Activated naive CD8-positive, alpha-beta T cell treated with anti-CD3 and anti-CD28 coated beads, Interleukin-2, amount 50 U/mL, for 16 hours (primary cell): ENCODE measurements at places on chromosomes 1 and 21.

- no peak for DNase-seq
These were observed 41.9 kb downstream of the DDR2 start for GRCh38 chr1:162674034-162674608.

DNA sequence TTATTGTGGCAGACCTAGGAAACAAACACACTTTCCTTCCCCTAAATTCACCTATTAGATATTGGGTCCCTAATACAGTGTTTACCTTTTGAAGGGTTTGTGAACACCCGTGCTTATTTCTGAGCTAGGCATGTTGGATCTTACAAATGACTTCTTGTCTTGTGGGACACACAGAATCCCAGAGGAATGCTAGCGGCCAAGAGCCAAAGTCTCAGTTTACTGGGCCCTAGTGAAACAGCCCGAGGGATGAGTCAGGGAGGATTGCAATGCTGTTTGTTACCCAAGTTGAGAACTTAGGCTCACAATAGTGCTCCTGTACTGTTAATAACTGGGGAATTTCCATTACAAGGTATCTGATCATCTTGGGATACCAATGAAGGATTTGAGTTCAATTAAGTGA, 100.1 kb upstream of the AKT3 start:
- DNase-seq: no peak

- DNase-seq: no peak
These were observed 6.5 kb downstream of the WNT3A start for GRCh38 chr1:228013131-228013934.

GRCh38 chr1:14795589-14795988, 197.1 kb downstream of the KAZN start:
- no peak for DNase-seq

- no peak for DNase-seq
These were observed 97.3 kb downstream of the GLIS1 start for GRCh38 chr1:53641481-53642214.

- no peak for DNase-seq
These were observed 36.0 kb downstream of the TRAPPC10 start for GRCh38 chr21:44047996-44048560.

DNA sequence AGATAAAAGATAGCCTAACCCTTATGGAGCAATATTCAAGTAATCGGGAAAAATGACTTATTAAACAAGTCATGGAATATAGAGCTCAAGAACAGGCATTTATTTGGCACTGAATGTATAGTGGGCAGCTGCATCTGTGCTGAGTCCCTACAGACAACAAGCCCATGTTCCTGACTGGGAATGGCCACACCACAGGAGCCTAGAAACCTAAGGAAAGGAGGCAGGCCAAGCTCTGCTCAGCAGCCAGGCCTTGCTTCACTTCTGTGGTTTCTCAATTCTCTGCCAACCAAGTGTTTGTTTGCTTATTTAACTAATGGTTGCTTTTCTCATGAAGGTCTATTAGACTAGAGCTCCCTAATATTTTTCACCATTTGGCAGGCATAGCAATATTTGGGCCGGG, 21.5 kb downstream of the AK2 start:
- DNase-seq: no peak

DNA sequence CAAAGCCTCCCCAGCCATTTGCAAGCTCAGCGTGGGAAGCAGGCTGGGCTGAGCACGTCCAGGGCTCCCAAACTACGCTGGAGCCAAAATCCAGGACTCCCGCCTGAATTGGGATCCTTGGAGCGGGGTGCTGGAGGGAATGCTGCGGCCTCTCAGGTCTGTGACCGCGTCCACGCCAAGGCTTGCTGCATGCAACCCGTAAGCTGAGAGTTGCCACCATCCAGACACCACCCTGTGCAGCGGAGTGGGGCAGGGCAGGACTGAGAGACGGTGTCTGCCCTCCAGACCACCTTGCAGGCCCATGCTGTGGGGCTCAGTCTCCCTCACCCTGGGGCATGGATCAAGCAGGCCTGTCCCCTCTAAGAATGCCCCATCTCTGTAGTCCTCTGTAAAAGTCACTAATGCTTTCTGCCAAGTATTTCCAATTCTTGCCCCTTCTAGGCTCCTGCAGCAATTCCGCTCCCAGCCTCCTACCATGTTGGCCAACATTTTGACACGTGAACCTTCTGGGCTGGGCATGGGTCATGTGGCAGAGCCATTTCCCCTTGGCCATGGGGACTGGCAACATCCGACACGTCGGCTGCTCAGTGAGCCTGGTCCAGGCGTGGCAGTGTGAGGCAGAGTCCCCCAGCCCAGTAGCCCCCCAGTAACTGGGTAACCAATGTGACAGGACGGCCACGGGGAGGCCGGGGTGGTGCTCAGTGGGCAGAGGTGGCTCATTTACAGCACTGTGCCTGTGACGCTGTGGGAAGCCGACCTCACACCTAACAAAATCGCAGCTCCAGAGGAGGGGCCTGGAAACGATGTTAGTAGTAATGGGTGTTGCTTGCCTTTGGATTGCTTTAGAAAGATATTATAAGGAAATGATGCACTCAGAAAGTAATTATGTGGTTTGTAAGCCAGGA, 57.9 kb upstream of the PDE9A start:
- no peak for DNase-seq

- DNase-seq: no peak
These were observed 25.9 kb upstream of the TARDBP start for GRCh38 chr1:10986525-10986890.

GRCh38 chr1:115975569-115976061, 698 bp upstream of the SLC22A15 start:
- no peak for DNase-seq

DNA sequence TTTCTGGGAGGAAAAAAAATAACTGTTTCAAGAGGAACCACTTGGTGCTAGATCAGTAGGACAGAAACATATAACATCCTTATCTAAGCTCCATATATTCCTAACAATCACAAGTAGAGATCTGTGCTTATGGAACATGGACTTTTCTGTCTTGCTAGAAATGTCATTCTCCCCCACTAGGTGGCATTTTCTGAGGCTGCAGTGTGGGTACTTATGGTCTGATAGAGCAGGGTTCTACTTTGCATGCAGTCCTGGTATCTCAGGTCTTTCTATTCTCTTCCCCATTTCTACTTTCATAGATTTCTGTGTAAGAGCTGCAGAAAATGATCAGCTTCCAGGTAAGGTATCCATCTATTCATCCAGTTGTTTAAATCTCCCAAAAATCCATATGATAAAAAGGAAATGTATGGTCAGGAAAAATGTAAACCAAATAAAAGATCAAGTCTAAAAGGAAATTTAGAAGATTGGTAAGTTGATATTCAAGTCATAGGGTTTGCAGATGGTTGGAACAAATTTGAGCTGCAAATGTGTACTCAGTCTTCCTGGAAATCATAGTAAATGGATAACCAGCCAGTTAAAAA, 1.5 kb downstream of the ZNF684 start:
- no peak for DNase-seq

DNA sequence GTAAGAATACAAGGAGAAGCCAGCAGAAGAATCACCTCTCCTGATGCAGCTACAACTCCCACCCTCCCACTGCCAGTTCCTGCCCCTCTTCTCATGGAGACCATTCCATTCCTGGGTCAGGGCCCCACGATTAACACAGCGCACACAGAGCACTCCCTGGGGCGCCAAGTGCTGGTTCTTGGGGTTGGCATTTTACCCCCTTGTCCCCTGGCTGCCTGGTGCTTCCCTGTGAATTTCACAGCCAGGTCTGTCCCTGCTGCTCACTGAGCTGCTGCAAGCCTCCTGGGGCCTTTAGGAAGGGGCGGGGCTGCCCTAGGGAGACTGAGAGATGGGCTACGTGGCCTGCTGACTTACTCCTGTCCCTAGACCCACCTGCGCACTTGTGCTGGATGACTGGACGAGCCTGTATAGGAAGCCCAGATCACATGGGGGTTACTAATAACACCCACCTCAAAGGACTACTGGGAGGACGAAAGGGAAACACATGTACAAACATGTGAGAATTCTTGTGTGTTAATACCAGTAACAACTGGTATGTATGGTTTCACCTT, 4.8 kb downstream of the ZNF672 start:
- DNase-seq: no peak

DNA sequence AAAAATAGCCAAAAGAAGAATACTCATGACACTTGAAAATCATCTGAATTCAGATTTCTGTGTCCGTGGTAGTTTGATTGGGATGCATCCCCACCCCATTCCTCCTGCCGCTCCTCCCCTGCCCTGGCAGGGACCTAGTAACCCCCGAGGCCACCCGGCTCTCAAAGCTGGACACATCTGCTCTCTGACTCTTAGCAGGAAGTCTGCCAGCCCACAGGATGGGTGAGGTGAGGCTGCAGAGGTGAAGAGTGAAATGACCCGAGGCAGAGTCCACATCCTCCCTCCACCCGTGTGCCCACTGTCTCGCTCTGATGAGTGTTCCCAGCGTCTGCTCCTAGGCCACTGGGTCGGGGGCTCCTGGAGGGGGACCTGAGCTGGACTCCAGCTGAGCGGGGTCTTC, 308.5 kb upstream of the VAMP3 start:
- DNase-seq: no peak

GRCh38 chr1:116699605-116700004, 32.1 kb upstream of the IGSF3 start:
- no peak for DNase-seq

GRCh38 chr1:29946057-29946456, 709.7 kb downstream of the PTPRU start:
- no peak for DNase-seq

- no peak for DNase-seq
These were observed 128.2 kb downstream of the CACHD1 start for GRCh38 chr1:64598100-64598571.

- no peak for DNase-seq
These were observed 144.1 kb upstream of the C8B start for GRCh38 chr1:57109883-57110282.

GRCh38 chr1:38138498-38139233, 92.1 kb upstream of the POU3F1 start:
- no peak for DNase-seq

- DNase-seq: no peak
These were observed 39.1 kb upstream of the PRSS38 start for GRCh38 chr1:227776331-227776771.

DNA sequence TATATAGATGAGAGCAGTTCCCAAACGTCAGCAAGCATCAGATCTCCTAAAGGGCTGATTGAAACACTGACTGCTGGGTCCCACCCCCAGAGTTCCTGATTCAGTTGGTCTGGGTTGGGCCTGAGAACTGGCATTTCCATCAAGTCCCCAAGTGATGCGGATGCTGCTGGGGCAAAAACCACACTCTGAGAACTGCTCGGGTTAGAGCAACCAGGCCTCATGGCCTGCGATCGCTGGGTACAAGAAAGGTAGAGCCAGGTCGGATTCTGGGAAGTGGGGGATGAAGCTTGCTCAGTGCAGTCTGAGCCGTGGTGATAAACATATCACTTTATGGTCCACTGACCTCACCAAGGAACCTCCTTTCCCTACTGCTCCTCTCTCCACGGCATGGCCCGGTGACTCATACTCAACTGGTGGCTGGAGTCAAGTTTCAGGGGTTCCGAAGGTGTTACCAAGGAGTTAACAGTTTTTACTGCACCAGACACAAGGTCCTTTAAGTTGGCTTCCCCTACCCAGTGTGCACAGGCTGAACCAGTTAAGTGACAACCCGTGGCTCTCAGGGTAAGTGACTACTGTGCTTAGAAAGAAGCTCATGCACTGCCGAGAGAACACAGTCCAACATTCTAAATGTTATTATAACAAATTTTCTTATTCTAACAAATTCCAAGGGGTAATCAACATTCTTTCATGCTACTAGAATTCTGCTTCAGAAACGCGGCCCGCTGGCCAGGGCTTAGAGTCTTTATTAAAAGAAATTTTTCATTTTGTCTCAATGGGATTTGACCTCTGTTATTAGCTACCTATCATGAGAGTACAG, 153.5 kb downstream of the TGFBR3 start:
- no peak for DNase-seq

- DNase-seq: no peak
These were observed 7.5 kb upstream of the PRDX6 start for GRCh38 chr1:173469656-173470055.

DNA sequence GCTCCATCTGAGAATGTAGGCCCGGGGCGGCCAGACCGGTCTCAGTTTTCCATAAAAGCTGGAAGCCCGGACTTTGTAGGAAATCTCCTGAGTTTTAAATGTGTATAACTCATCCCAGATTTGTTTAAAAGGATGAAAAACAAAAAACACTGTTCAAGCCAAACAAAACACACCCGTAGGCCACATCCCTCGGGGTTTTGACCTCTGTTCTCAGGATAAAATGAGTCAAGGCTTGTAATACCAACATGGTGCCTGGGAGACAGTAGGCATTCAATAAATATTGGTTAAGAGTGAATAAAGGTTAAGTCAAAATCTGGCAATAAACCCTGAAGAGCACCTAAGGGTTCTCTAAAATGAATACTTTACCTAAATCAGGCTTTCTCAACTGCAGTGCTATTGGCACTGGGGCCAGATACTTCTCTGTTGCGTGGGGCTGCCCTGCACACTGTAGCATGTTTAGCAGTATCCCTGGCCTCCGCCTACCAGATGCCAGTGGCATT, 55.0 kb downstream of the KAZN start:
- DNase-seq: no peak

DNA sequence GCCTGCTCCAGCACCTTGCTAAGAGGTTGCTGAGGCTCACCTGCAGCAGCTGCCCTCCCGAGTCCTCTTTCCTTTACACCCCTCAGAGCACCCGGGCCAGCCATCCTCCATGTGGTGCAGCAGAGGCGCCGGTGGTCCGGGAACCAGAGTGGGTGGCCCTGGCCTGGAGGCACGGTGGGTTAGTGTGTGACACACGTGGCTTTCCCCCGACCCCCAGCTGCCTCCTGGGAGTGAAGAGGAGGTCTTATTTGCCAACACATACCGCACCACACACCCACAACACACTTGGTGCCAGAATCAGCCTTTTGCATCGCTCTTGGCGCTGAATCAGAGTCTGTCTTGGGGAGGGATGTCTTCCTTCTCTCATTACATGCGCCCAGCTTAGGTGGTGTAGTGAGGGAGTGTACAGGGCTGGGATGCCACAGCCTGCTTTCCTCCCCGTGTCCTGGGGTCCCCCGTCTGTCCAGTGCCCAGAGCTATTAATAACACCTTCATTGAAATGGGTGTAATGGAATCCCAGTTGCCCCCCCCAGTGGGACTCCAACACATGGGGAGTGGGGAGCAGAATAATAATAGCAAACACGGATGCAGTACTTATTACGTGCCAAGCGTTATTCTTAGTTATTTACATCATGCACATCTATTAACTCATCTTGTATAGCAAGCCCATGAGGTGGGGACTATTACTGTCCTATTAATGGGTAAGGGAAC, 38.2 kb downstream of the MAPKAPK2 start:
- DNase-seq: no peak
